Kidney glomerular epithelial cell (primary cell): ENCODE measurements at places on chromosomes 12 and 14.

- no peak for DNase-seq
These were observed 27.4 kb upstream of the RXYLT1 start for GRCh38 chr12:63752283-63752682.

DNA sequence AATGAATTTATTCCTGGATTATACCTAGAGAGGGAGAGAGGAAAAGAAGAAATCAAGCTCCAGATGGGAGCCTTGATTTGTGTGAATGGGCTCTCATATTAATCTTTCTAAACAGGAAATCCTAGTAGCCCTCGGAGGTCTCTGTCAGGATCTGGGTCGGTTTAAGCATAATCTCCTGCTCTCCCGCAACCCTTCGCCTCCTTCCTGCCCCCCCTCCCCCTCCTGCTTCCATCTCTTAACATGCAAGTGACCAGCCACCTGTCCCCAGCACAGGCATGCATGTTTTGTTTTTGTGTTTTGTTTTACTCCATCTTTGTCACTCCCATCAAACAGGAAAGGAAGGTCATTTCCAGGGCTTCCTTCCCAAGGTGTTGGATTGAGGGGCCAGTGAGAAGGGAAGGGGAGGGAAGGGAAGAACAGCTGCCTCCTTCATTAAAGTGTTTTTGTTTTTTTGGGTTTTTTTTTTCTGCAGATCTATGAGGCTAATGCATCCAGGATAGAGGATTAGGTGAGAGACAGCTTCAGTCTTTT is 4.8 kb upstream of the KCNA5 start:
- DNase-seq, result no peak

- no peak for DNase-seq
These were observed 122.0 kb downstream of the AACS start for GRCh38 chr12:125187148-125187745.

- no peak for DNase-seq
These were observed 46.3 kb upstream of the BCL11B start for GRCh38 chr14:99318091-99318958.

DNA sequence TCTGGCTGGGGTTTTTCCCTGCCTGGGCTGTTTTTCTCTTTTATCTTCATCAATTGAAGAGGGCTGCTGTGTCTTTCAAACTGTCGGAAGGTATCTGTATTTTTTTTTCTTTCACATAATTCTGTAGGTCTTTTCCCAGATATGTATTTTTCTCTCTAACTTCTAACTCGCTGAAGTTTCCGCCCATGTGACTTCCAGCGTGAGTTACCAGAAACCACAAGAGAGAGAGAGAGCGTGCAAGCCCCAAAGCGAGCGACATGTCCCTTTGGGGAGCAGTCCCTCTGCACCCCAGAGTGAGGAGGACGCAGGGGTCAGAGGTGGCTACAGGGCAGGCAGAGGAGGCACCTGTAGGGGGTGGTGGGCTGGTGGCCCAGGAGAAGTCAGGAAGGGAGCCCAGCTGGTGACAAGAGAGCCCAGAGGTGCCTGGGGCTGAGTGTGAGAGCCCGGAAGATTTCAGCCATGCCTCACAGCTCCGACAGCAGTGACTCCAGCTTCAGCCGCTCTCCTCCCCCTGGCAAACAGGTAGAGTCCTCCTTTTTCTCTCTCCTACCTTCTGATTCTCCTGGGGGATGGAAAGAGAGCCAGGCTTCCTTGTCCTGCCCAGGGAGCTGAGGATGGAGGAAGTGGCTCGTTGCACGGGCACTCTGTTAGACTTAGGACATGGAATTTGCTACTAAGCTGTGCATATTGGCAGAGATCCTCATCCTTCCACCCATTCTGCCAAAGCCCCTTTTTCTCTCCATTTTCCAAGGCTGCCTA is at the start of gene BATF:
BATF (plus strand) TSS at position 246 of the 759 bp plus-strand sequence; CDS start at position 460, 214 bp downstream.
- DNase-seq, result no peak
